ENCODE measurements at places on chromosomes 3 and 15.

GRCh38 chr15:90871139-90871715, 2.8 kb downstream of the FURIN start:
- peak; percentile 42 for DNase-seq

DNA sequence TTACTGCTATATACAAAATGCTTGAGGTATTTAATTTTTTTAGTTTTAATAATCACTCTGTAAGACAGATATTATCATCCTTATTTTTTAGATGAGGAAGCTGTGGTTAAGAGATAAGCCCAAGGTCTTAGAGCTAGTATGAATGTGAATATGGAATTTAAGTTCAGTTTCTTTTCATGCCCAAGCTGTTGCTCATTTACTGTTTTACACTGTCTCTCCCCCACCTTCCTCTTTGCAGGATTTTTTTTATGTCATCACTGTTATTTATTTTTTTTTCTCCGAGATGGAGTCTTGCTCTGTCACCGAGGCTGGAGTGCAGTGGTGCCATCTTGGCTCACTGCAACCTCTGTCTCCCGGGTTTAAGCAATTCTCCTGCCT, 22.5 kb downstream of the MAP2K5 start:
- DNase-seq = no peak

- no peak for DNase-seq
These were observed 23.3 kb upstream of the C15orf39 start for GRCh38 chr15:75178171-75178937.

DNA sequence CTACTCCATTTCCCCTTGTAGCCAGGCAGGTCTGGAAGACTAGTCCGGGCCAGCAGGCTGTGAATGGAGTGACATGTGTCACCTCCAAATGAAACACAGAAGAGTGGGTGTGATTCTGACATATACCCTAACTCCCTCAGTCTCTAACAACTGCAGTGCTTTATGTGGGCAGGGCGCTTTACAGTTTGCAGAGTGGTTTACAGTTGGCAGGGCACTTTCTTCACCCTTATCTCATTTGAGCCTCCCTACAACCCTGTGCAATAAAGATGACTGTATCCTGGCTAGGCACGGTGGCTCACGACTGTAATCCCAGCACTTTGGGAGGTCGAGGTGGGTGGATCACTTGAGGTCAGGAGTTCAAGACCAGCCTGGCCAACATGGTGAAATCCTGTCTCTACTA, 176.3 kb downstream of the RAB11A start:
- no peak for DNase-seq

DNA sequence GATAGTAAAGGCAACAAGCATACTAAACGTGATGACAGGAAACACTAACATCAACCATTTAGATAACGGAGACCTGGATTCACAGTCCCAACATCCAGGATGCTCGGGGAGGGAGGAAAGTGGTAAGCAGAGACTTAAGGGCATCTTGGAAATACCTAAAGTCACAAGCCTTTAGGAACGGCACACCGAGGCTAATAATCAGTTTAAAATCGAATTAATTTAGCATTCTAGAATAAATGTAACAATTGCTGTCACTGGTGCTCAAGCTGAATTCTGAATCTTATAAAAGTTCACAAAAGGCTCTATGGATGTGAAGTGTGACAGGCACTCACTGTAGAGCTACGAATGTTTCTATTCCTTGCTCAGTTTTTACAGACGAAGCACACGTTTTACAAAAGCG, 1.3 kb downstream of the CD47 start:
- DNase-seq = no peak

- peak; percentile 31 for DNase-seq
These were observed 15.4 kb upstream of the BTLA start for GRCh38 chr3:112514527-112515128.

DNA sequence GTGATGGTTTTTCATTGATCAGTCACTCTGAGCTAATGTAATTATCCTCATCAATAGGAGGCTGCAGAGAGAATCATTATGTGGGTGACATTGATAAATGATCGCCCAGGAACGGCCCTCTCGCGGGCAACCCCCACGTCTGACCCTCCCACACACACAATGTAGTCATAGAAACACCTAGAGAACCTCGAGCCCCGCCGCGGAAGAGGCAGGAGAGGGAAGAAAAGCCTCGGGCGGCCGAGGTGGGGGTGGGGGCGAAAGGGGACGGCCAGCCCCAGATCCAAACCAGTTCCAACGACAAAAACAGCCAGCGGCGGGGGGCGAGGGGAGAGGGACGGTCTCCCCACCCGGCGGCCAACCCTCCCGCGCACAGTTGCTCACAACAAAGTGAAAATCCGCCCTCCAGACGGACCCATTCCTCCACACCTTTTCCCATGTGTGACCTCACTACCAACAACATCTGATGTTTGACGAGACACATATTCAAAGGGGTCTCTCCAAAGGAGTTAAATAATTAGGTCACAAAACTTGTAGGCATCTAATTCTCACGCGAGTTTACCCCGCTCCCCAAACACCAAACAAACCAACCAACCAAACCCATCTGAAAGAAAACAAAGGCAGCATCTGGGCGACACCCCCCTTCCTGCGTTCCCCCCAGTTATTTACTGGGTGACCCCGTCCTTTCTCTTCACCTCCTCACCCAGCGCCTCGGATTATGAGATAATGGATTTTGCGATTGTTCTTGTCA, 213.0 kb downstream of the MEIS2 start:
- DNase-seq = no peak

- peak; percentile 50 for DNase-seq
These were observed 929.2 kb upstream of the CFAP20DC start for GRCh38 chr3:59978979-59979378.

DNA sequence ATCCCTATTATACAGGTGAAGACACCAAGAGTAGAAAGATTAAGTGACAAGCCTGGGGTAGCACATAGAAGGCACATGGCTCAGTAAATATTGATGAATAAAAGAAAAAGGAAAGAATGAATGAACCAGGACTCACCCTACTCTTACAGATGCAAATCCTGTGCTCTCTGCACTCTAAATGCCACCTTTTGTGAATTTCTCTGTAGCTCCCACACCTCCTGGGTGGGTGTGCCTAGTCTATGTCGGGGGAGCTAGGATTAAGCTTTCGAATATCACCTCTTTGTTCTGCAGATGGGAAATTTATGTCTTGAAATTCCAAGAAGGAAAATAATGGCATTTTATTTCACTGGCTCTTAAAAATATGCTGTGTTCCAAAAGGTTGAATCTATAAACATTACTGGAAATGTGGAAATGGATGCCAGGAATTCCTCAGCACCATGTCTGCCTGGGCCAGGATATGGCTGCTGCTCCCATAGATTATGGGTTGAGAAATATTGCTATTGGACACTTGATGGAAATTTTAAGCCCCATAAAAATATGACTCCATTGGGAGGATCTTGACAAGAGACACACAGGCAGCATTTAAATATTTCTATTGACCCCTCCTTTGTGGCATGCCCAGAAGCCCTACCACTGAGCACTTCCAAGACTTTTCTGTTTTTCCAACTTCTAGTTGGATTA, 43.3 kb downstream of the CCNB2 start:
- DNase-seq = no peak

- DNase-seq = no peak
These were observed 13.8 kb downstream of the TATDN2 start for GRCh38 chr3:10262027-10262426.

GRCh38 chr3:131260525-131260924, 121.0 kb upstream of the NUDT16 start:
- no peak for DNase-seq

- no peak for DNase-seq
These were observed 15.2 kb downstream of the C3orf22 start for GRCh38 chr3:126543457-126544061.

- no peak for DNase-seq
These were observed 374.7 kb upstream of the GOLIM4 start for GRCh38 chr3:168470380-168470779.

DNA sequence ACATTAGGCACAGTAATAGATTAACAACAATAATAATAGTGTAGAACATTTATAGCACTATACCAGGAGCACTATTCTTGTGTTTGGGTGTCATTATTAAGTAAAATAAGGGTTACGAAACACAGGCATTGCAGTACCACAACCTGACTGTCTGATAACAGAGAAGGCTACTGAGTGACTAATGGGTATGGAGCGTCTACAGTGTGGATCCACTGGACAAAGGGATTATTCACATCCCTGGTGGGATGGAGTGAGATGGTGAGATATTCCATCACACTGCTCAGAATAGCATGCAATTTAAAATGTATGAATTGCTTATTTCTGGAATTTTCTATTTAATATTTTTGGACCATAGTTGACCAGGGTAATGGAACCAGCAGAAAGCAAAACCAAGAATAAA, 18.2 kb downstream of the MINDY4B start:
- no peak for DNase-seq

DNA sequence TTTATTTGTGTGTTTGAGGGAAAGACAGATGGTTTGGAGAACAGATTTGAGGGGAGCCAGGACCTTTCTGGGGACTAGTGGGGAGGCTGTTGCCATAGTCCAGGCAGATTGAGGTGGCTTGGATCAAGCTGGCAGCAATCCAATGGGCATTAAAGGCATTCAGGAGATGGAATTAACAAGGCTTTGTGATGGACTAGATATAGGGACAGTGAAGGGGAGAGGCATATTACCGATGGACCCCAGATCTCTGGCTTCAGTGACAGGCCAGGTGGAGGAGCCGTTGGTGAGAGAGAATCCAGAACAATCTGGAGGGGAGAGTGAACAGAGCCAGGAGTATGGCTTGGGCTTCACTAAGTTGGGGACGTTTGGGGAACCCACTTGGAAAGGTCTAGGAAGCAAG, 124.8 kb downstream of the EEFSEC start:
- DNase-seq = no peak

DNA sequence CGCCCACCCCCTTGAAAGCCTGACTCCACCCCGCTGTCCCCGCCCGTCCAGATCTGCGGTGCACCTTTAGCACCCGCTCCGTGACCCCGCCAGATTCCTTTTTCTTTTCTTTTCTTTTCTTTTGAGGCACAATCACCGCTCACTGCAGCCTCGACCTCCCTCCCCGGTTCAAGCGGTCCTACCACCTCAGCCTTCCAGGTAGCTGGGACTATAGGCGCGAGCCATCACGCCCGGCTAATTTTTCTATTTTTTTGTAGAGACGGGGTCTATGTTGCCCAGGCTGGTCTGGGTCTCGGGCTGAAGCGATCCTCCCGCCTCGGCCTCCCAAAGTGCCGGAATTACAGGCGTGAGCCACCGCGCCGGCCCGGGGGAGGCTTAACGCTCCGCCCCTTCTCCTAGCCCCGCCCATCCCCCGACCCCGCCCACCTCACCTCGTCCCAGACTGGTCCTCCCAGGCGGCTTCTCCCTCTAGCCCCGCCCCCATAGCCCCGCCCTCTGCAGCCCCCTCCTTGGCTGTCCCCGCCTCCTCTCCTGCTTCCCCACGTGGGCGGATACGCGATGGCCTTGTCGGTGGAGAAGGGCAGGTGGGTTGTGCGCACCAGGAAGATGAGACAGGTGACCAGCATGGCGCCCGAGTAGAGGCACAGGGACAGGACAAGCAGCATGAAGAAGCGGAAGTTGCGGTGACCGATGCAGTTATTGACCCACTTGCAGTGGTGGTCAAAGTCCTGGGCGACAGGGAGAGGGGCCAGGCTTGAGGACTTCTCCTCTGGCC, 3.2 kb downstream of the ZDHHC19 start:
- DNase-seq = peak; percentile 66

- no peak for DNase-seq
These were observed 63.4 kb downstream of the CYP19A1 start for GRCh38 chr15:51274956-51275355.

- DNase-seq = no peak
These were observed 25.2 kb downstream of the FEM1B start for GRCh38 chr15:68302729-68303128.

- no peak for DNase-seq
These were observed 13.1 kb upstream of the GUCA1C start for GRCh38 chr3:108966773-108967172.

GRCh38 chr15:62795171-62795570, 247.4 kb upstream of the TPM1 start:
- DNase-seq = no peak

DNA sequence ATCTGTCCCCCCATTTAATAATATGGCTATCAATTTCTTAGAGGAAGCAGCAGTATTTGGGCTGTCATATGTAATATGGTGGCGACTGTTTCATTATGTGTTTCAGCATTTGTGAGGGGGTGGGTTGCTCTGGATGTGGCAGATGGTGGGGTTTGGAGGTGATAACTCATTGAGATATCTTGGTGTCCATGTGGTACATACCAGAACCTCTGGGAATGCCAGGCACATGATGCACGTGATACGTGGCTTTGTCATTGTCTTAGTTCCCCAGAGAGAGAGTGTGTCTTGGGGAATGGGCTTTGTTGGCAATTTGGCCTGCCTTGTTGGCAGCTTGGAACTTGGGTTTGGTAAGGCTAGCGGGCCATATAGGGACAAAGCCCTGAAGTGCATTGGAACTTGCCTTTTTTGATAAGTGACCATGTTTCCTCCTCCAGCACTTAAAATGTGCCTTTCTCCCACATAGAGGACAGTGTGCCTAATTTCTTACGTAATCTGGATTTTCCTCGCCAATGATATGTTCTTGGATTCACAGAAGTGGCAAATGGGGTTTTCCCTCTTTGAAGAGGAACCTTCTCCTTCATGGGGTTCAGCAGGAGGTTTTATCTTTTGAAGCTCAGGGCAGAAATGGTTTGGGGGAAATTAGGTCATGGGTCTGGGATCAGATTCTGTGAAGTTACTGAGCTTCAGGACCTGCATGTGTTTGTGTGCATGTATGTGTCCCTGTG, 79.5 kb downstream of the DNASE1L3 start:
- no peak for DNase-seq

DNA sequence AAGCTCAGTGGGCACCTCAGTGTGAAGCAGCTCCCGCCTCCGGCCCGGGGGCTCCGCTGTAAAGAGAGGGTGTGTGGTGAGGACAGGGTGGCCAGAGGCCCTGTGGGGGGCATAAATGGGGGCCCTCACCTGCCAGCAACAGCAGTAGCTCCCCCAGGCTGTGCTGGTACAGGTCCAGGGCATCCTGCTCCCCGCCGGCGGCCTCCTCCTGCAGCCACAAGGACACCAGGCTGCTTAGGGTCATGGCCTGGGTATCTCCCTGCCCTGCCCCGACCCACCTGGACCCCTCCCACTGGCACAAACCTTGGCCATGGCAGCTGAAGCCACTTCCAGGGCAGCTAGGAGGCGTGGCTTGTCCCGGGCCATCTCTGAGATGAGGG, 4.8 kb downstream of the ULK3 start:
- DNase-seq = no peak

- DNase-seq = no peak
These were observed 852.4 kb downstream of the TUSC7 start for GRCh38 chr3:117562000-117562399.

GRCh38 chr15:68829068-68829467, 8.4 kb upstream of the ANP32A start:
- DNase-seq = no peak

DNA sequence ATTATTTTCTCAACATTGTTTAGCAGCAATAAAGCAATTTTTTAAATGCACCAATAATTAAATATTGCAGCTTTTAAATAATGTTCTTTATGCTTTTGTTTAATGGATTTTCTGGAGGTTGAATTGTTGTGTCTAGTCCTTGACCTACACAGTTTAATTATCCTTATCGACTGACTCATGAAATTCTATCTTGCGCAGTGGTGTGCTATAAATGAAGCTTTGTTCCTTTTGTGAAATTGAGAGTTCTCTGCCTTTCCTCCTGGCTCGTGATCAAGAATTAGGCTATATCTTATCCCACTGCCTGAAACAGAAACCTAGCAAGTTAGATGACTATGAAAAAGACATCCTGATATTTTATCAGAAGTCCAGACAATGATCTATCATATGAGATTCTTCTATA, 37.0 kb upstream of the PIK3R4 start:
- no peak for DNase-seq

All from activated CD4-positive, alpha-beta T cell treated with anti-CD3 and anti-CD28 coated beads, Interleukin-2, amount 50 U/mL, for 48 hours (primary cell).